ENCODE measurements at places on chromosomes 12 and 14.
A peak's percentile ranks its signal among the peaks of the same experiment; 100 is the strongest.

DNA sequence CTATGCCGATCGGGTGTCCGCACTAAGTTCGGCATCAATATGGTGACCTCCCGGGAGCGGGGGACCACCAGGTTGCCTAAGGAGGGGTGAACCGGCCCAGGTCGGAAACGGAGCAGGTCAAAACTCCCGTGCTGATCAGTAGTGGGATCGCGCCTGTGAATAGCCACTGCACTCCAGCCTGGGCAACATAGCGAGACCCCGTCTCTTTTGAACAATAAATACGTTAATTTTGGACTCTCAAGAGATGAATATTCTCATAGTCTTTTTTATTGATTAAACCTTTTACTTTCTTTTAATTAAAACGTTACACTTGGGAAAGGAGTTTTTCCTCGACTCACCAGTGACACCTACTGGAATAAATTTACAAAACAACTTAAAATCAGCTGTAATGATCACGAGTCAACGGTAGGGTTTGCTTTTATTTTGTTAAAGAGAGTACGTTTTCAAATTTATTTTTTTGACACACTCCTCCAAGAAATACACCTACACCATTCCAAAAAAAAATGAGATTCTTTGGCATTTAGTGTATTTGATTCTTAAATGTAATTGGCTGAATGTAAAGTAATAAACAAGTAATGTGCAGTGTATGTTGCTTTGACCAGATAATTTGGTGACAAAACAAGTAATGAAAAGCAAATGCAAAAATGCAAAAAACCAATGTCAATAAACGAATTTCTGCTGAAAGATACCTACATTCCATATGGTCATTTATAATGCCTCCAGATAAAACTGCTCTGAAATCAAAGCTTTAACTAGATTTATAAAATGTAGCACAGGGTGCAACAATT is 687 bp upstream of the RPS29 start:
- peak; percentile 59 for DNase-seq

GRCh38 chr12:51295651-51296050 is 25.4 kb upstream of the SMAGP start:
- DNase-seq, result no peak

GRCh38 chr12:18819484-18819883 is 81.6 kb downstream of the CAPZA3 start:
- no peak for DNase-seq

- no peak for DNase-seq
These were observed 258.4 kb upstream of the HMGA2 start for GRCh38 chr12:65565601-65566560.

DNA sequence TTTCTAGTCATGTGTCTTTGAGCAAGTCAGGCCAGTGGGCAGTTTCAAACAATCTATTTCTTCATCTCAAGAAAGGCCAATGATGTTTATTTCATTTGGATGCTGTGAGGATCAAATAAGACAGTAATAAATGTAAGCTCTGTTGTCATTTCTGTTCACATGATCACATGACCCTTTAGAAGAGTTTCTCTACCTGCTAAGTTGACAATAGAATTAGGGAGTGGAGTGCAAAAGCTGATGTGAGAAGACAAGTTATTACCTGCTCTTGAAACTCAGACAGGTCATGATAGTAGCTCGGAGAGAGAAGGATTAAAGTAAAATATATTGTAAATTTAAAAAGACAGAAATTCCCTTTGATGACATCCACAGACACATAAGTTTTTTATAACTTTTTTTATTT is 37.3 kb upstream of the DCN start:
- no peak for DNase-seq

GRCh38 chr14:84041421-84041820 is 1488.5 kb upstream of the FLRT2 start:
- no peak for DNase-seq

GRCh38 chr14:36901861-36902260 is 240.2 kb downstream of the PAX9 start:
- no peak for DNase-seq

- peak; percentile 69 for DNase-seq
These were observed 86.6 kb downstream of the KDM2B start for GRCh38 chr12:121494093-121494787.

DNA sequence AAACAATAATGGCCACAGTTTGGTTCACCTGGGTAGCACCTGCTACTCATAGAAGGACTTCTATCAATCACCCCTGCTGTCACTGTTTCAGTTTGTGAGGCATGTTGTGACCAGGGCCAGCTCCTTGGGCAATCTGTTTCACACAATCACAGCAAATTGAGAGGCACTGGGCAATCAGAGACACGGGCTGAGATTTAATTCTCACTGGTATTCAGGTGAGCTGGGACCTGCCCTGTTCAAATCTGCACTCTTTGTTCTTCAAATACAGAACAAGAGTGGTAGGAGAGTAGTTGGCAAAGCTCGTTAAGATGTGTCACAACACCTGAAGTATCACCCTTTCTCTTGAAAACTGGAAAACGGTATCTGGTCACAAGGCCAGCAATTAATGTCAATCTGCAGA is 57.8 kb upstream of the NAP1L1 start:
- DNase-seq, result no peak

DNA sequence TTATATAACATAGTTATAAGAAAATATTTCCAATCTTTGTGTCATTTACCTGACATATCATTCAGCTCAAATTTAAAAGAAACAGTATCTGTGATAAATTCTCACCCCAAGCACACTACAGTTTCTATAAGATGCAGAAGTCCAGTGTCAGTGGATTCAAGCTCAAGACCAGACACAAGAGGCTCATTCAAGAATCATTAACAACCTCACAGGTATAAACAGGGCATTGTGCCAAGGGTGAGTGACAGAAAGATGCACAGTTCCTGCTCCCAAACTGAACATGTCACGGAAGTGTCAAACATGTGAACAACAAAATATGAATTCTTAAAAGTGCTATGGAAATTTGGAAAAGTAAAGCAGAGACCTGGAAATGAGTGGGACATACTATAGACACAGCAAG is 12.8 kb downstream of the ATP2B1 start:
- no peak for DNase-seq
